ENCODE measurements at places on chromosomes 2 and 18.

DNA sequence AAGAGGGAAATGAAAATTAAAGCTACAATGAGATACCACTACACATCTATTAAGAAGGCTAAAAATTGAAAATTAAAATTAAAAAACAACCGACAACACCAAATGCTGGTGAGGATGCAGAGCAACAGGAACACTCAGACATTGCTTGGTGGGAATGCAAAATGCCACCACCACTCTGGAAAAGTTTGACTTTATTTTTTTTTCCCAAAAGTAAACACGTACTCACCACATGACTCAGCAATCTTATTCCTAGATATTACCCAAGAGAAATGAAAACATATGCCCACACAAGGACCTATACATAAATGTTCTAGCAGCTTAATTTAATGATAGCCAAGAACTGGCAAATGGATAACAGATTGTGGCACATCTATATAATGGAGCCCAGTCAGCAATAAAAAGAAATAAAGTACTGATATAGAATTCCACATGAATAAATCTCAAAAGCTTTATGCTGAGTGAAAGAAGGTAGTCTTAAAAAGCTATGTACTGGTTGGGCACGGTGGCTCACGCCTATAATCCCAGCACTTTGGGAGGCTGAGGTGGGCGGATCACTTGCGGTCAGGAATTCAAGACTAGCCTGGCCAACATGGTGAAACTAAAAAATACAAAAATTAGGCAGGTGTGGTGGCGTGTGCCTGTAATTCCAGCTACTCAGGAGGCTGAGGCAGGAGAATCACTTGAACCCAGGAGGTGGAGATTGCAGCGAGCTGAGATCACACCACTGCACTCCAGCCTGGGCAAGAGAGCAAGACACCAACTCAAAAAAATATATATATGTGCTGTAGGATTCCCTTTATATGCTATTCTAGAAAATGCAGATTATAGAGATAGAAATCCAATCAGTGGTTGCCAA is 4.2 kb upstream of the PROC start:
- no peak for DNase-seq

- DNase-seq, result peak; percentile 75
Measured at GRCh38 chr2:237474931-237475703, 11.9 kb upstream of the MLPH start.

GRCh38 chr2:235026649-235027557 is 75.1 kb downstream of the SH3BP4 start:
- no peak for DNase-seq

DNA sequence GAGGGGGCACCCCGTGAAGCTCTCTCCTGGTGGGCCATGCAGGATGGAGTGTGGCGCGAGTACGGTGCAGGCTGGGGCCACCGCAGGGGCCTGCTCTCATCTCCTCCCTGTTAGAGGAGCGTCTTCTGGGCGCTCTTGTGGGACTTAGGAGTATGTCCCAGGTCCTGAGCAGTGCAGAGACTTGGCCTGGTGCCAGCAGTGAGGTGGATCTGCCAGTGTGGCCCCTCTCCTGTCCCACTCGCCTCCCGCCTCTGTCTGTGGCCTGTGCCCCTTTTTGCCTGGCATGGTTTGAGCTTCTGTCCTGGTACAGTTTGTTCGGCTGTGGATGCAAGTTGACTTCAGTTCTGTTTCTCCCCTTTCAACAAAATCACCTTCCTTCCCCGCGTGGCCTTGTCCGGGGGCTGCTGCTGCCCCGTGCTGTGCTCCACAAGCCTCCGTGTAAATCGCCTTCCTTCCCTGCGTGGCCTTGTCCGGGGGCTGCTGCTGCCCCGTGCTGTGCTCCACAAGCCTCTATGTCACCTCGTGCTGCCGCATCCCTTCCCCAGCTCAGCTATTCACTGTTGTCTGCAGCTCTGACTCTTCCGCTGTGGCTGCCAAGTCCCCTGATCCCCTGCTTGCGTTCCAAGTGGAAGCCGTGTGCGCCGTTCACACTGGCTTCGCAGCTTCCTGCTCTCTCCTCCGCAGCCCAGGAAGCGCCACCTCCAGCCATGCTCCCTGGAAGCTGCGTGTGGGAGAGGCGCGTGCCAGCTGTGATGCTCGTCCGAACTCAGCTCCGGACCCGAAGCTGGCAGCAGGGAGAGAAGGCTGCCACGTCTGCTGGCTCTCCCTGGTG is 13.7 kb downstream of the LDLRAD4 start:
- DNase-seq, result no peak

- no peak for DNase-seq
Measured at GRCh38 chr2:29699045-29699444, 222.3 kb downstream of the ALK start.

DNA sequence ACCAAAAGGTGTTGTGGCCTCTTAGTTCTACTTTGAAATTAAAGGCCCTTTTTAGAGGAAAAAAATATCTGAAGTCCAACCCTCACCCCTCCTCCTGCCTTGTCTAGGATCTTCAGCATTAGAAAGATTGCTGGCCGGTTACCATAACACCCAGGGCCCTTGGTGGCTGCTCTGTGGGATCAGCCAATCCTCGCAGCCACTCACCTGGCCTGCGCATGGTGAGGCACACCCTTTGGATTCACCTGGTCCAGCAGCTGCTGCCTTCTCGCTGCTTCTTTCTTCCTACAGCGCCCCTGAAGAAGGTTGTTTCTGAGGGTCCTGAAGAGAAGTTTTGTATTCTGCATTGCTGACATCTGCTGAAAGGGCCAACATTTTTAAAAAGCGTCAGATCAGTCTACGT is 25.2 kb downstream of the DYTN start:
- no peak for DNase-seq

All from stimulated activated naive B cell treated with anti-CD40 and anti-IgM and Interleukin-4, amounts not matched to agents 10 μg/mL and 1 μg/mL and 100 μg/mL, for 72 hours (primary cell).